ENCODE measurements at places on chromosomes 12 and 14.

GRCh38 chr14:33602396-33602795, 348.5 kb downstream of the EGLN3 start:
- no peak for DNase-seq

GRCh38 chr12:108349278-108349688, 10.2 kb upstream of the CMKLR1 start:
- no peak for DNase-seq

DNA sequence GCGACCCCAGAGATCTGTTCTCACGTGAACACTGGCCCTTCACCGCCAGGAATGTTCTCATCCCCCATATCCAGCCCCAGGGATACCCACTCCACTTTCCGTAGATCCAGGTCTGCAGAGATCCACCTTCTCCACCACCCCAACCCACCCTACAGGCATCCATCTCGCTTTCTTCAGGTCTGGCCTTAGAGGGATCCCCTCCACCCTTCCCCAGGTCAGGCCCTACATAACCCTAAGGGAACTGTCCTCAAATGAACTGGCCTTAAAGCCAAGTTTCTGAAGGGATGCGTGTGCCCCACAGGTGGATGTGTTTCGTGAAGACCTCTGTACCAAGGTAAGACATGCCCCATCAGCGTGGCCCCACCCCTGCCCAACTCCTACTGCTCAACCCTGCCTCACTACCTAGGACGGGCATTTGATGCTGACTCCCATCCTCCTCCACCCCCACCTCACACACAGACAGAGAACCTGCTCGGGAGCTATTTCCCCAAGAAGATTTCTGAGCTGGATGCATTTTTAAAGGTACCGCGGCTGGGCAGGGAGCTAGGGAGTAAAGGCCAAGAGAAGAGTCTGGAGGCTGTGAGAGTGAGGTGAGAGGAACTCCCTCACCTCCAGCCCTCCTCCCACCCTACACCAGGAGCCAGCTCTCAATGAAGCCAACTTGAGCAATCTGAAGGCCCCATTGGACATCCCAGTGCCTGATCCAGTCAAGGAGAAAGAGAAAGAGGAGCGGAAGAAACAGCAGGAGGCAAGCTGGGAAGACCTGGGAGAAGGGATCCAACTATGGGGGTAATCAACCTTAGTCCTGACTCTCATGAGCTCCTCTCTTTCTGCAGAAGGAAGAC, 912 bp downstream of the PSME1 start:
- DNase-seq: no peak

- no peak for DNase-seq
Observed at GRCh38 chr12:26878661-26879119, 45.7 kb upstream of the ITPR2 start.

DNA sequence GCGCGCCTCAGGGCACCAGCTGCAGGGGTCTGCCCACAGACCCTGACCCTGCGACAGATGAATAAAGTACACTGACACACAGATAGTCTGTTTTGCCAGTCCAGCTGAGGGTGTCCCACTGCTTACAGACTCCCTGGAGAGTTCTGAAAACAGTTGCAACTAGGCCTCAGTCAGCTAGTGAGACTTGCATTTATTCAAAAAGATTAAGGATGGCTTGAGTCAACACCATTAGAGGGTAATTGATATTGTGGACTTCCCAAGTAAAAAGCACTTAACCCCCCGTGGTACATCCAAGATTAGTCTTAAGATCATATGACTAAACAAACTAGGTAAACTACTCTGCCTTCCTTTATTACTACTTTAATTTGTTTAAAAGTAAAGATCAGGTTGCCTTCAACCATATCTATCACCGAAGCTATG, 11.1 kb upstream of the PSEN1 start:
- no peak for DNase-seq

DNA sequence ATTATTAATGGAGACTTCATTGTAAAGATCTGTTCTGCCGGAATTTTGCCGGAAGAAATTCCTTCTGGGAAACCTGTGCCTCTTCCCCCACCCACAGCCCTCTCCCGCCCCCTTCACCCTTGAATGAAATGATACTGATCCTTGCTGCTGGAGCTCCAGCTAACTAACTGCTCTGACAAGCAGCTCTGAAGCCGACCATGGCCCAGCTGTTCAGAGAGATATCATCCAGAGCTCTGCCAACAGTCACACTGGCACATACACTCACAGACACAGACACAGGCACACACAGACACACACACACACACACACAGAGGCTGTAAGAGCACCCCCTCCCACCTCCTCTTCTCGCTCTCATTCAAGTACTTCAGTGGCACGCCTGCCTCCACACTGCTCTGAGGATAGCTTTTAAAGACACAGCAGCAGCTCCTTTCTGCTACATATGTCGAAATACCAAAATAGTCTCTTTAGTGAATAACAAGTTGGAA, 88.6 kb downstream of the R3HDM2 start:
- DNase-seq: no peak

DNA sequence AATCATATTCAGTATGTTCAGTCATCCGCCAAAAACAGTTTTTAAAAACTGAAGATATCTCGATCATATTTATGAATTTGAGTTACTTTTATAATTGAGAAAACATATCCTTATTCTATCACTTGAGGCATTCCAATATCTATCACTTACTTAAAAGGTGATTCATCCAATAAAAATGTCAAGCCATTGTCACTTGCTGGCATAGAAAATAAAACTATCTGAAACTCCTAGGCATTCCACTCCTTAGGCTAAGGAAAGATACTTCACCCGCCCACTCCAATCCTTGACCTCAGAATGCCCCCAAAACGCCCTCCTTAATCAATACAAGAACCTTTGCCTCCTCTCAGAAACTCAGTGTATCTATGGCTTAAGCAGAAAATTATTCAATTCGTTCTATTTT, 51.3 kb upstream of the AMIGO2 start:
- no peak for DNase-seq

DNA sequence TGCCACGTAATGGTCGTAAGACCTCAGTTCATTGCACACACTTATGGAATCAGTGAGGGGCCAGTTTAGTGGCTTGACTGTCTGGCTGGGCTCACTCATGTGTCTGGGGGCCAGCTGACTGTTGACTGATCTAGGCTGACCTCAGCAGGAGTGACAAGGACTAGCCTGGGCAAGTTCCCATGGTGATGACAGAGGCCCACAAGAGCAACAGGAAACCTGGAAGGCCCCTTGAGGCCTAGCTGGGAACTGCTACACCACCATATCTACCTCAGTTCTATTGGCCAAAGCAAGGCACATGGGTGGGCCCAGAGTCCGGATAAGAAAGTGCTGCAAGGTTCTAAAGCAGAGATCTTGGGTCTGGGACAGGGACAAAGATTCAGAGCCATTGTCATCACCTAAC, 21.3 kb upstream of the RFLNA start:
- DNase-seq: no peak

- no peak for DNase-seq
Observed at GRCh38 chr14:104560586-104560945, 19.0 kb upstream of the C14orf180 start.

DNA sequence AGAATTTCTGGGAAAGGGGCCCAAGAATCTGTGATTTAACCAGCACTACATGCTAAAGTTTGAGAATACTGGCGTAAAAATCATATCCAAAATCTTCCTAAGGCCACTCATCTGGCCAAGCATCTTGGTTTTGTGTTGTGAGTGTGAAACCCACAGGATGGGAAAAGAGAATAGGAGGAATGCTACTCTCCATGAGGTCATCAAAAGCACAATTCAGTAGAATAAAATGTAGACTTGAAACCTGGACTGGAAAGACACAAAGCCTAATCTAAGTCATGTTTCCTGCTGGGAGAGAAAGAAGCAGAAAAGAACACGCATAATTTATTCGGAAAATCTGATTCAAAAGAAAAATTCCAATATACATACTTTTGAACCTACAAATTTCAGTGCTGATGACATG, 42.3 kb downstream of the NR1H4 start:
- no peak for DNase-seq

DNA sequence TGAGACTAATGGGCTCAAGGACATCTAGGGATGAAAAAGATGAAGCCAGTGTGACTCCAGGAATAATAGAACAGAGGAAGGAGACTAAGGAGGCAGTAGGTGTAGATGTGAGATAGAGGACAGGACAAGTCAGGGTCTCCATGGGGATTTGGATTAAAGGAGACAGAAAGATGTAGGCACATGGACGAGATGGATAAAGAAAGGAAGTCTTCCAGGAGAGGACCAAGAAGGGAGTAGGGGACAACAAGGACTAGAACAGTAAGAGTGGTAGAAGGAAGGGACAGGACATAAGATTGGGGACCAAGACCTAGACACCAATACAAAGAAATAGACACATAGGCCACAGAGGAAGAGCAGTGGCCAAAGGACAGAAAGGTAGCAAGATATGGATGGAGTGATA, 7.1 kb upstream of the PCK2 start:
- no peak for DNase-seq

DNA sequence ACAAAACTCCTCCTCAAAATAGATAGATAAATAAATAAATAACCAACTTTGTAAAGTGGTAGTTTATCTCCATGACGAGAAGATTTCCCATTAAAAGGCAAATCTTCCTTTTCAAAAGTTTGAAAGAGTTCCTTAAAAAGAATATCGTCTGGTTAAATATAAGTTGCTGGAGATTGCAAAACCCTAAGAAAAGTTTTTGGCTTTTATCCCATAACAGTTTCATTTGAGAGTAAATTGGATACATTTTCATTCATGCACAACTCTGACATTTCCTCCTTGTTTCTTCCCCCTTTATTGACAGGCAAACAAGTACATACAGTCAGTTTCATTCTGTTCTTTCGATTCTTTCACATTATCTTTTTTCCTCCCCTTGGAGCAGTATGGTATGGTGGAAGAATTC, 45.4 kb upstream of the BTG1 start:
- DNase-seq: no peak

GRCh38 chr14:46399049-46399448, 252.5 kb downstream of the RPL10L start:
- no peak for DNase-seq

DNA sequence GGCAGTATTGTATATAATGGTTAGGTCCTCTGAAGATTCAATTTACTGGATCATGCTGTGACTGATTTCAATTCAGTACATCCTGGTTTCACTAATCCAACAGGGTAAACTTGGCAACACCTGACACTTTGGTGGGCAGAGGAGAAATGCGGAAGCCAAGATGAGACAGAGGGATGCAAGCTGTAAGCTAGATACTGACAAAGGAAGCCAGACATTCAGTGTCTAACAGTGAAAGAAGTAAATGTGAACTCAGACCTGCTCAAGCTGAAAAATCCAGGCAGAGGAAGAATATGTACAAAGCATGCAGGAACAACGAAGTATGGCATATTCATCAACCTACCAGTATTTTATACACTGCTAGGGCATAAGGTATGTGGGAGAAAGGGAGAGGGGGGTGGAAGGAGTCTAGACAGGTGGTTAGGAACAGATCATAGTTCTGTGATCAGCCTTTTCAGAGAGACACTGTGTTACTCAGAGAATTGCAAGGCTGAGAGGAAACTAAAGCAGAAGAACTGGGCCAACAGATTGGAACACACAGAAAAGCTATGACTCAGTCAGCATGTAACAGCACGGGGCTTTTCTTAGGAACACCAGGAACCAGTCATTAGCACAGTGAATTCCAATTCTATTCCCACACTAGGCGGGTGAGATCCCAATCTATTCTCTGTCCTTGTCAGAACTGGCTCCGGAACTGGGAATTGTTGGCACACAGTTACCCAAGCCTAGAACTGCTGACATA, 40.3 kb downstream of the NELL2 start:
- no peak for DNase-seq

DNA sequence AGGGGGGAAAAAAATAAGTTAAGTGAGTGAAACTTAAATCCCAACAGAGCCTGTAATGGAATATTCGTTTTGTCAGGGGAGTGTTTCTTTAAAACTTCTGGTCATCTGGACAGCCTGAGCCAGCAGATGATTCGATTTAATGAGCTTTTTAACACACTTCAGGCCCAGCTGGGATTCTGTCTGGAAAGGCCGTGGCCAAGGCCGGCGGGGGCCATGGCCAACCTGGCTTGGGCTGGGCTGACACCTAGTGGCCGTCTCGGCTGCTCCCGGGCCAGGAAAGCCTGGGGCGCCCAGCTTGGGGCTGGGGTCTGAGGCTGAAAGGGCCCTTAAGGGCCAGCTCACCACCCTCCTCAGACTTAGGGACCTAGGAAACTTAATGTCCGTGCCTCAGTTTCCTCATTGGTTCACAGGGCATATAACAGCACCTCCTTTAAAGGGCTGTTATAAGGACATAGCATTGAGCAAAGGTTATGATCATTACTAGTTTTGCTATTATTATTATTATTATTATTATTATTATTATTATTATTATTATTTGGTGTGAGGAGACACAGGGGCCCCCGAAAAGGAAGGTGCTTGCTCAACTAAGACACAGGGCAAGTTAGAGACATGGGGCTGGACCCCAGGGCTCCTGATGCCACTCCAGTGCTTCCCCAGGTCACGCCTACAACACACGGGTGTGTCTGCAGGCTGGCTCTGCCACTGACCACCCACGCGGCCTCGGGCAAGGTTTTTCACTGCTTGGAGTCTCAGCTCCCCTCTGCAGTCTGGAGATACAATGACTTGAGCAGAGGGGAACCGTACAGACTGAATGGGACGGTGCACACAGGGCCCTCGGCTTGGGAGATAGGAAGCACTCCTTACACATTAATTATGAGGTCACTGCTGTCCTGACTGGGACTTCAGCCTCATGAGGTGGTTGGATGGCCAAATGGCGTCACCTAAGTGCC, 84.0 kb downstream of the SYNE3 start:
- no peak for DNase-seq

DNA sequence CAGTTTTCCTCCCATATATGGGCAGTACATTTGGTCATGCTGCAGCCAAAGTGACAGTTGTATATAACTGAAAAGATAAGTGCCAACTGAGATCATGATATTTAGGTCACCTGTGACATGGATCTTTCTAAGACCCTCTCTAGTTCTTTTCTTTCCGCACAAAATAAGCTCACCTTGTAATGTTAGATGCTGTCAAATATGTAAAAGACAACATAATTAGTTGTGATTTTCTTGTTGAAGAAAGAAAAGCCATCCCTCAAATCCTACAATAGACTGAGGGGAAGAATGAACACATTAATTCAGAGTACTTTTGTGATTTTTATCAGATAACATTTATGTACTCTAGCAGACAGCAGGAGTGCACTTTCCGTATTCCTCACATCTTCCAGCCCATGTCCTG, 37.4 kb downstream of the OVCH1 start:
- DNase-seq: no peak

- DNase-seq: no peak
Observed at GRCh38 chr12:49983892-49984291, 11.1 kb downstream of the AQP6 start.

- DNase-seq: no peak
Observed at GRCh38 chr12:103751171-103751570, 89.9 kb downstream of the NT5DC3 start.

DNA sequence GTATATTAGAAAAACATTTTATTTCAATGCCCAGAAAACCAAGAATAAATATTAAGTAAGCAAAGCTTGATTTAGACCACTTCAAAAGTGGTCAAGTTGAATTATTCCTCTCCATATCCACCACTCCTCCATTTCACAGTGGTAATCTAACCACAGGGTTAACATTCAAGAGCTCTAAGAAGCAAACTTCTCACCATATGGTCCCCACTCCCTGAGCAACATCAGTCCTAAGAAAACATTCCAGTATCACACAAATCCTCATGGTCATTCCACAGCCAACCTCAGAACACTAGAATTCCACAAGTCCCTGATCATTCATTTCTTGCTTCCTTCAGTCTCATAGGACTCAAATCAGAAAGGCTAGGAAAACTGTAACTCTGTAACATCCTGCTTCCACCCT, 47.9 kb downstream of the ST8SIA1 start:
- no peak for DNase-seq
